Right lobe of liver (tissue), 6 donors: ENCODE measurements at places on chromosomes 5 and 9. TPM values are rescaled to one million over a fixed set of nuclear protein-coding genes. Genes with fewer than 3 reads are reported as not detected.

DNA sequence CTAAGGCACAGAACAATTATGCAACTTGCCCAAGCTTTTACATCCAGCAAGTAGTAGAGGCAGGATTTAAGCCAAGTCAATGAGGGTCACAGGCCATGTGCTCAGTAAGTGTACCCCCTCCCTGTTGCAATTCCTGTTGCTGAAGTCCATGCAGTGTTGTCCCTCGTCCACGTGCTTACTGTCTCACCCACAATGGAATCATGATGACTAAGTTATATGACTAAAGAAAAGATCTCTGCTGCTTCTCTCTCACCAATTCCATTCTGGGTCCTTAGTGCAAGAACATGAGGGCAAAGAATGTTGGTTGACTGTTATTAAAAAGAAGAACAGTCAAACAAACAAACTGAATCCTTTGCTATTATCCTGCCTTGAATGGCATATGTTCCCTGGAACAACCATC is 233.6 kb upstream of the SLC24A2 start:
- H3K4me1 ChIP-seq: no peaks in the 10 kb centered on the region
- no peaks in the 10 kb centered on the region for H3K36me3 ChIP-seq
- DNase-seq: no peak
- no peaks in the 10 kb centered on the region for H3K27me3 ChIP-seq
- H3K4me3 ChIP-seq: no peak overlapping the region
- H3K27ac ChIP-seq: no peak overlapping the region

DNA sequence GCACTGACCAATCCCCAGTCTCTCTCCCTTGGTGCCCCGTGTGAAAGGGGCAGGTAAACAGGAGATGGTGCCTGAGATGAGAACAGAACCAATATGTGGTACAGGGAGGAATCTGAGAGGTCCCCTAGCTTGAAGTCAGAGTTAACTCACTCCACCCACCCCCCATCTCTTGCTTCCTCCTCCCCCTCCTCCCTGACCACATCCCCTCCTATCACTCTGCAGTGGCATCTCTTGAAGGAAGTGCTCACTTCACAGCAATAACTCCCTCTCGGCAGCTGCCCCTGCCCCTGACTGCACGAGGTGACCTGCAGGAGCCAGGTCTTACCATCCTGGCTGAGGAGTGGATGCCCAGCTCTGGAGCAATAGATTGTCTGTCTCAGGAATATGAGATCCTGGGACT is 224.0 kb downstream of the GAS1 start:
- no peak overlapping the region for H3K27ac ChIP-seq
- no peak overlapping the region for H3K4me3 ChIP-seq
- H3K4me1 ChIP-seq: no peaks in the 10 kb centered on the region
- no peak for DNase-seq
- no peaks in the 10 kb centered on the region for H3K36me3 ChIP-seq

- no peaks in the 10 kb centered on the region for H3K4me1 ChIP-seq
- H3K36me3 ChIP-seq: no peaks in the 10 kb centered on the region
- H3K27ac ChIP-seq: no peak overlapping the region
Observed at GRCh38 chr9:113350937-113351336, 1.6 kb downstream of the BSPRY start.

- H3K36me3 ChIP-seq: no peaks in the 10 kb centered on the region
- no peak overlapping the region for H3K4me3 ChIP-seq
- no peak overlapping the region for H3K27ac ChIP-seq
Observed at GRCh38 chr9:121814594-121814993, 163.2 kb downstream of the DAB2IP start.

- H3K36me3 ChIP-seq: no peaks in the 10 kb centered on the region
- H3K4me1 ChIP-seq: no peaks in the 10 kb centered on the region
- no peak overlapping the region for H3K27ac ChIP-seq
- no peak overlapping the region for H3K4me3 ChIP-seq
- DNase-seq: no peak
Observed at GRCh38 chr5:17004441-17005106, 68.5 kb upstream of the MYO10 start.

DNA sequence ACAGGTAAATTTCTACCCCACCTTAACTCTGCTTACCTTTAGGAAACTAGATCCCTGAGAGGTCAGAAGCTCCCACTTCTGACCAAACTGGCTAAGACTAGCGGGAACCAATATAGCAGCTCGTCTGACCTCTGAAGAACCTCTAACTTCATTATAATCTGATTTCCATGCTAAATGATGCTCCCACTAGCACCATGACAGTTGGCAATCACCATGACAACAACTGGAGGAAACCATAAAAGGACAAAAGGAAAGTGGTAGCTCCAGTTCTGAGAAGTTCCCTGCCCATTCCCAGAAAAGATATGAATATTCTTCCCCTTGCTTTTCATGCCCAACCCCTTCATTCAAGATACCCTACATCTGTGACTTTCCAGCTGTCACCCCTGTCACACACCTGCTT is 483.3 kb downstream of the CTNND2 start:
- H3K36me3 ChIP-seq: no peaks in the 10 kb centered on the region
- no peak overlapping the region for H3K27ac ChIP-seq
- no peaks in the 10 kb centered on the region for H3K27me3 ChIP-seq
- no peak overlapping the region for H3K4me3 ChIP-seq
- DNase-seq: no peak

- peak within 1 kb of the TSS; percentile 51 for H3K4me3 ChIP-seq
- H3K4me1 ChIP-seq: no peaks in the 10 kb centered on the region
- peak; percentile 49 for DNase-seq
- H3K27me3 ChIP-seq: no peaks in the 10 kb centered on the region
Observed at GRCh38 chr5:1008451-1009358, at the start of gene NKD2. TSS of gene NKD2 (plus strand) at chr5:1008802. CDS start at chr5:1009058, 256 bp downstream.

DNA sequence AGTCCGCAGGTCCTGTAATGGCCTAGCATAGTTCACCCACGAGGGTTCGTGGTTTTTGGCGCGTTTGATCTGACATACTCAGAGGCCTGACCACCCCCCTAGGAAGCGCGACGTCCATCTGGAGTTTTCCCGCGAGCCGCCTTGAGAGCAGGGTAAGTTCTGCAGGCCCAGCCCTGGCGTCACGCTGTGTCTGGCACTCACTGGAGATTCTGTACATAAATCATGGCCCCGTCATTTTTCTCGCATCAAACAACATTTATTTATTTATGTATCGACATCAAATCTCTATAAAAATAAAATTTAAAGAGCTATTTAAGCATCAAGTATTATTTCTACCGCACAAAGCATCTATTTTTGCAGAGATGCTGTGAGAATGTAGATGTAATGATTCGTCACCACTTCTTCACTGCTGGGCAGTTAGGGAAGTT is 437 bp upstream of the TRIM41 start:
- peak overlapping the region; percentile 98 for H3K4me3 ChIP-seq
- no peaks in the 10 kb centered on the region for H3K27me3 ChIP-seq
- H3K27ac ChIP-seq: peak overlapping the region; percentile 87
- peaks cover 13% of the 10 kb centered on the region for H3K4me1 ChIP-seq
- peaks cover 3% of the 10 kb centered on the region for H3K36me3 ChIP-seq
- DNase-seq: no peak

- no peak for DNase-seq
- no peak overlapping the region for H3K4me3 ChIP-seq
- no peaks in the 10 kb centered on the region for H3K4me1 ChIP-seq
- no peaks in the 10 kb centered on the region for H3K36me3 ChIP-seq
- no peak overlapping the region for H3K27ac ChIP-seq
Observed at GRCh38 chr5:127599320-127599719, 49.6 kb upstream of the CTXN3 start.

DNA sequence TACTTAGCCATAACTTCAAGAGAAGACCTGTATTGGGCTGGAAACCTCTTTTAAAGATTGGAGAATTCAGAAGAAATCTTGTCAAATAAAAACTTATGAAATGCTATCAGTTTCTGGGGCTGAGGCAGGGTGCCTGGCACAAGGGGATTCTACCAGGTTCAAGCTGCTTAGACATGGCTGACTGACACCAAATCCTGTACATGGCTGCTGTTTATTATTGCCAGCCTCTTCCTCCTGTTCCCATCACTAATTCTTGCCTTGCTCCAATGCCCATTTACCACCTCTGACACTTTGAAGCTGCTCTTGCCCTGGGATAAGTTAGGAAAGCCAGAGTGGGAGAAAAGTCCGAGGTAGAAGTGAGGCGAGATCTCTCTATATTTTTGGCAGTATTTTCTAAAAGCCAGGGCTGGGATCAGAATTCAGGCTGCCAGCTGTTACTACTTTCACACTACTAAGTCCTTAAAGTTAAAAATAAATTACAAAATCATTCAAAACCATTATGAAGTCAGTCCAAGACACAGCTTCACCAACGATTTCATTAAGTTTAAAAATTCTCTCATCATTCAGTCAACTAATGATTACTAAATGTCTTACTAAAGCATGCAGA is 66.3 kb upstream of the TNFAIP8 start:
- no peak overlapping the region for H3K4me3 ChIP-seq
- H3K36me3 ChIP-seq: no peaks in the 10 kb centered on the region
- H3K4me1 ChIP-seq: no peaks in the 10 kb centered on the region

DNA sequence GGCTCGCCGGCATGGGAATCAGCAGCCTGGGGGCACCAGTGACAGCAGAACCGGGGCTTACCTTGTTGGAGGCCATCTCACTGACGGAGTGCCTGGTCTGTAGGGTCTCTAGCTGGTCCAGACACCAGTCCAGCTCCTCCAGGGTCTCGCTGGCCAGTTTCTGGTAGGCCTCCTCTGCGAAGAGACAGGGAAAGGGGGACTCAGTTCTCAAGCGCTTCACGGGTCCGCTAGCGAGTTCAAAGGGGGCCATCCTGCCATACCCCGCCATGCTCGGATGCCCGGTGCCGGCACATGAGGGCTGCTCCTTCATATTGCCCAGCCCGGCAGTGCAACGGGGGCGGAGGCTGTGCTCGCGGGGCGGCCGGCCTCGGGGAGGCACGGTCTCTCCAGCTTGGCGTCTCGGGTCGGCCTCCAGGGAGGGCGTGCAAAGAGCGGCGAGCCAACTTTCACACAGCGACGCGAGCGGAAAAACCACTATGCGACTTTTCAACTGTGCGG is 456.0 kb downstream of the RAB3C start:
- no peaks in the 10 kb centered on the region for H3K36me3 ChIP-seq
- H3K27me3 ChIP-seq: no peaks in the 10 kb centered on the region
- no peak for DNase-seq
- H3K4me3 ChIP-seq: peak overlapping the region; percentile 59
- no peaks in the 10 kb centered on the region for H3K4me1 ChIP-seq
- peak overlapping the region; percentile 51 for H3K27ac ChIP-seq

GRCh38 chr5:155091768-155092717 is 78.5 kb downstream of the KIF4B start:
- H3K4me3 ChIP-seq: no peak overlapping the region
- H3K4me1 ChIP-seq: no peaks in the 10 kb centered on the region
- DNase-seq: no peak
- H3K36me3 ChIP-seq: no peaks in the 10 kb centered on the region
- no peaks in the 10 kb centered on the region for H3K27me3 ChIP-seq
- no peak overlapping the region for H3K27ac ChIP-seq

DNA sequence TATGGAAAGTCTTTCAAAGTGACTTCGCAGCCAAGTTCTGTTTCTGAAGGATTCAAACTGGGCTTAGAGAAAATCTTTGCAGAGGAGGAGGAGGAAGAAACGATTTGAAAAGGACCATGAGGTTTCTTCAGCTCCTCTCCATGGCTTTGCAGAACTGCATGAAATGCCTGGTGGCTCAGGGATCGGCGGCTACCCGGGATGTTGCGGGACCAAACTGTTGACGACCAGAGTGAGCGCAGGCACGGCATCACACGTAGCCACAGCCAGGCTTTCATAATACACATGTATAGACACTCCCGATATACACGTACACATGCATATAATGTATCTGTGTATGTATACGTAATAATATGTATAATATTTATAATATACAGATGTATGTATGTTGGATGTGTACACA is 180.0 kb downstream of the PAX5 start:
- no peaks in the 10 kb centered on the region for H3K36me3 ChIP-seq
- H3K4me1 ChIP-seq: no peaks in the 10 kb centered on the region
- no peak overlapping the region for H3K27ac ChIP-seq
- no peak for DNase-seq

DNA sequence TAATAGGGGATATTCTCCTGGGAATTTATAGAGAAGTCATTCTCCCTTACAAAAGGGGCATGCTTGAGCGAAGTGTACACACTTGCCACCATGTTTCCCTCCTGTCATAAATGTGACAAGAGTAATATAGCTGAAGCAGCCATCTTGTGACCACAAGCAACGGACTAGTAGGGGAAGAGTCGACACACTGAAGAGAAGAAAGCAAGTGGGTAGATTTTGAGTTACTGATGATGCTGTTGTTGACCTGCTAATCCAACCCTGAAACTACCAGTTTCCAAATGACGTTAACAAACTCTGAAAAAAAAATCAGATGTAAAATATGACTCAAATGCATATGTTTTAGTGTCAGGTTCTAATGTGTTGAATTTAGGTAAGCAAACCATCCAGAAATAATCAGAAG is 350.4 kb downstream of the CDH10 start:
- H3K27me3 ChIP-seq: no peaks in the 10 kb centered on the region
- no peak overlapping the region for H3K4me3 ChIP-seq
- no peaks in the 10 kb centered on the region for H3K4me1 ChIP-seq
- no peaks in the 10 kb centered on the region for H3K36me3 ChIP-seq
- H3K27ac ChIP-seq: no peak overlapping the region

DNA sequence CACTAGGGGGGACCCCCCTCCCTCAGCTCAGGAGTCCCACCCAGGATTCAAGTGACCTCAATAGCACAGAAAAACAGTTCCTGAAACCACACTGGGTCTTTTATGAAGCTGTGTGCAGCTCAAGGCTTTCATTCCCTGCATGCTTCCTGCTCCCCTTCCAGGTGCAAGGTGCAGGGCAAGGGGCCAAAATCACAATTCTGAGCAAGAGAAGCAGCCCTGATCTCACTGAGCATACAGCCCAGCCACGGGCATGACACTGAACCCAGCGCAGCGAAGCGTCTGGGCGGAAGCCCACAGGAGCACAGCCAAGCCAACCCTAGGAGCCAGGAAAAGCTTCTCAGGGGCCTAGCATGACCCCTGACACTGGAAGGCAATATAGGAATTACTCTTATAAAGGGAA is 62.9 kb downstream of the IRX2 start:
- DNase-seq: no peak
- no peaks in the 10 kb centered on the region for H3K36me3 ChIP-seq
- no peak overlapping the region for H3K27ac ChIP-seq
- H3K4me3 ChIP-seq: no peak overlapping the region
- H3K4me1 ChIP-seq: no peaks in the 10 kb centered on the region

DOLK gene
- 7.3 TPM for total RNA-seq

ENTPD2 gene
- total RNA-seq: 1.1 TPM

FAM169A gene
- 4.1 TPM for total RNA-seq

ADGRD2 gene
- not detected for total RNA-seq

PDE6A gene
- total RNA-seq: not detected

SV2C gene
- not detected for total RNA-seq

ITGA2 gene
- 0.80 TPM for total RNA-seq
